ENCODE measurements at places on chromosomes 12 and 14. TPM values are rescaled to one million over a fixed set of nuclear protein-coding genes. Genes with fewer than 3 reads are reported as not detected.

PLBD1 gene
- 0.26 TPM for total RNA-seq

SLCO1B1 gene
- total RNA-seq = not detected

LRRC9 gene
- total RNA-seq = not detected

KLRF2 gene
- total RNA-seq = not detected

SUDS3 gene
- total RNA-seq = 56.0 TPM

EML1 gene
- total RNA-seq = 12.1 TPM

ABCB9 gene
- total RNA-seq = 11.8 TPM

ZFYVE1 gene
- 16.6 TPM for total RNA-seq

Data from SK-MEL-5 (cell line).